ENCODE measurements at places on chromosomes 6 and 20.
A peak's percentile ranks its signal among the peaks of the same experiment; 100 is the strongest.

DNA sequence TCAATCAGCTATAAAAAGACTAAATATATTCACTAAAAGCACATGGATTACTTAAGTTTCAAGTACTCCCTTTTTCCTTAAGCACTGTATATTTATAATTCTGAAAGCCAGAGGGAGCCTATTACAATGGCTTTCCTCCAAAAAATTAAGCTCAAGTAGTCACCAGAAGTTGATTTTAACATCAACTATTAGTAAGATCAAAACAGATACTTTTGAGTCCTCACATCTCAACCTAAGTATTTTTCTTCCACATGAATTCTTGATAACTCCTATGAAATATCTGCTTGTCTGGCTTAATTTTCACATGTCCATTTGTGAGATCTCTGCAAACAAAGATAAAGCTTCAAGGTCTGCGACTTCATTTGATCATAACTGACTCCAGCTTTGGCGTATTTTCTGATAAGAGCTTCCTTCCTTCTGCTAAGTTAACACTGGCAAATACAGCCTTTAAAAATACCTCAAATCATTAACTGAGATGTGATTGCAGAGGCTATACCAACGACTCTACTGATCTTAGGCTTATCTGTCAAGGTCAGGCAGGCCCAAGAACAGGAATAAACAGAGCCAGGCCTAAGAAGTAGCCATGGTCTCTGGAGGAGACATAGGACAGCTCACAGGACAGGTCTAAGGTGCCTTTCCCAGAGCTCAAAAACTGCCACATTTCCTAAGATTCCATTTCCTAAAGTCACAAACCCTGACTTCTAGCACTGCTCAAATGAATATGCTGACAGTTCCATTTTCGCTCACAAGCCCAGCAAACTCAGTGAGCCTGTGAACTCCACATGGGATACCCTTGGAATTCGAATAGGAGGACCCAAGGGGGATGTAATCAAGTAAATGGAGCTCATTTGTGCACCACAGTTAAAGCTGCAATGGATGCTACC, 10.0 kb downstream of the SNX5 start:
- no peak for DNase-seq

- DNase-seq: no peak
Observed at GRCh38 chr20:19451923-19452295, 239.5 kb downstream of the SLC24A3 start.

DNA sequence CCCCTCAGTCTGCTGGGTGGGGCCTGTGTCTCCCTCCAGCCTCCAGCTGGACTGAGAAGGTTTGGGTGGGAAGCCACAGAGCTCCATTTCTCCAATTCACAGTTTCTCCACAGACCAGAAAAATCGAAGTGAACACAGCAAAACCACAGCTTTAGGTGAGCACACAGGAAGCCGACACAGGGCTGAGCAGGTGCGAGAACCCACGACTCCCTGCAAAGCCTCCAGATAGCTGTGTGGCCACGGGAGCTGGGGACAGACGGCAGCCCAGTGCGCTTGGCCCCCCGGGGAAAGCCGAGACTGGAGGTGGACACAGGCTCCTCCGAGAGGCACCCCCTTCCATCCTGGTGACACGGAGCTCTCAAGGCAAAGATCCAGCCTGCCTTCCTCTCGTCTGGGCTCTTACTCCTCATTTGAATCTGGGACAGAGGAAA, 29.0 kb upstream of the MPC1 start:
- peak; percentile 50 for DNase-seq

GRCh38 chr20:309841-310644, 12.7 kb downstream of the ZCCHC3 start:
- DNase-seq: peak; percentile 74

- no peak for DNase-seq
Observed at GRCh38 chr20:49945701-49946477, 9.7 kb downstream of the RNF114 start.

- DNase-seq: no peak
Observed at GRCh38 chr6:34969662-34970265, 80.7 kb downstream of the ANKS1A start.

GRCh38 chr20:14959506-14960475, 622.4 kb upstream of the FLRT3 start:
- DNase-seq: no peak

- no peak for DNase-seq
Observed at GRCh38 chr20:409697-410559, 1.8 kb downstream of the RBCK1 start.

DNA sequence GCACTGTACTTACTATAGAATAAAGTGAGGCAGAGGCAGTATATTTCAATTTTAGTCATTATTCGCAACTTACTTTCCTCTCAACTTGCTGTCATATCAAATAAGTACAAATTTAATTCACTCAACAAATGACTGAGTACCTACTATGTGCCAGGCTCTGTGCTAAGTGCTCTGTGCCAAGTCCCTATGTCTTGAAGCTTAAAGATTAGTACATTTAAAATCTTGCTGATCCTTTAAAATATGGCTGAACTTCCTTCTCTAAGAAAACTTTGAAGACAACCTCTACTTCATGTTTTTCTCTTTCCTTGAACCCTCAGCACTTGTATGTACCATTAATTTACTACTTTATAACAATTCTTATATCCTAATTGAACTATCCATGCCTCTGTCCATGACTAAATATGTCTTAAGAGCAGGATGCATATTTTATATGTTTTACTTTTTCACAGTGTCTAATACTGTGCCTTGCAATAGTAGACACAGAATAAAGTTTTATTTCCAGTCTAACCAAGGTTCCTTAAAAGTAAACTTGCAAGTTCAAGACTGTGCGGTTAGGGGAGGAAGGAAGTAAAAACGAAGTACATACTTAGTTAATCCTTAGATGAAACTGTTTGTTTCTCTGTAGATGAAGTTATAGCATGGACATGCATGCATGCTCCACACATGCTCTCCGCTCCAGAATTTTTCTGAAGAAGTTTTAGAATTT, 10.0 kb upstream of the LATS1 start:
- DNase-seq: no peak

- DNase-seq: no peak
Observed at GRCh38 chr20:24648919-24649318, 179.5 kb downstream of the SYNDIG1 start.

- no peak for DNase-seq
Observed at GRCh38 chr6:13919861-13920260, 4.9 kb upstream of the RNF182 start.

DNA sequence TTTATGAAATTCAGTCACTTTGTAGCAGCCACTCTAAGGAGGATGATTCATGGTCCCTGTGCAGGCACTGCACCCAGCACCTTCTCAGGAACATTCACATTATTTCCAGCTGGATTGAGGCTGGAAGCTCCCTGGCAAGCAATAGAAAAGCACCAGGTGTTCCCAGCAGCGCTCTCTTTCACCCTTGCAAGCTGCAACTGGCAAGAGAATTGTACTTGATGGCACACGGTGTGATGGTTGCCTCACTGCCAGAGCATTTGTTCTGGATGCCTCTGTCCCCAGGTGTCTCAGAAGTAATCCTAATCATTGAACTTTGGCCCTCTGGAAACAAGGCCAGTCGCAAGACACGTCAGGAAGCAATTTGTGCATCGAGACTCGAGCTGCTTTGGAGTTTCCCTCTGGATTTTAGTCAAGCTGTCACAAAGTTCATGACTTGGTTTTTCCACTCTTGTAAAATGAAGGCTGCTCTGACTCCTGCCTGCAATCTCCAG, 24.9 kb upstream of the PHACTR2 start:
- no peak for DNase-seq

DNA sequence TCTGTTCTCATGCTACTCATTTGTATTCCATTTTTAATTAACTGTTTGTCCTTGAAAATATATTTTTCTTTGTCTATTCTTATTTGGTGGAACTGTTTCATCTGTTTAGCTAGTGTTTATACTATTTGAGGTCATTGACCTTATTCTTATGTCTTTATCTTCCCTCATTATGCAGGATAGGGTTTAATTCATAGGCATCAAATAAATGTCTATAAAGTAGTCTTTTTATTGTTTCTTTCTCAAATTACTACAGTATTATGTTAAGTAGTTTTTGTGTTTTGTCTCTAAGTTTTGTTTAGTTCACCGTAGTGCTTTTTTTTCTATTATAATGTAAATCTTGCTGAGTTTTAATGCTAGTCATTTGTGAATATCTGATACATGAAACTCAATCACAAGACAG, 19.0 kb downstream of the TIAM2 start:
- DNase-seq: no peak

GRCh38 chr6:32974541-32975308, 6.3 kb downstream of the BRD2 start:
- no peak for DNase-seq

GRCh38 chr6:96781557-96781956, 55.7 kb downstream of the GPR63 start:
- DNase-seq: no peak

GRCh38 chr6:157096522-157096921, 226.8 kb downstream of the TMEM242 start:
- DNase-seq: no peak

GRCh38 chr6:126724821-126725220, 384.9 kb downstream of the CENPW start:
- DNase-seq: no peak

- no peak for DNase-seq
Observed at GRCh38 chr20:34632870-34633452, 43.9 kb downstream of the PIGU start.

DNA sequence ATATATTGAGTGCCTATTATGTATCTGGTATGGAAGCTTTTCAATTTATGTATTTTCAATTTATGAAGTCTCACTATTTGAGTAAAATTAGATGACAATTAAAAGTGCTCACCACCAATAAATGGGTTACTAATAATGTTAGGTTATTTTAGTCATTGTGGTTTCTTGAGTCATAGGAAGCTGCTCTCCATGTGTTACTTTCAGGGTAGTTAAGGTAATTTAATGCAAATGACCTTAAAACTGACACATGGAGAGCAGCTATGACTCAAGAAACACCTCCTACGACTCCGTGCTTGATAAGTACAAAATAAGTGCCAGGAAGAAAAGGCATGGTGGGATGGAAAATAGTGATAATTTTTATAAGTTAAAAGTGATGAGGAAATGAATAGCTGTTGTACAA, 16.5 kb upstream of the TINAG start:
- no peak for DNase-seq

- no peak for DNase-seq
Observed at GRCh38 chr6:29919506-29920445, 22.6 kb upstream of the HLA-A start.

DNA sequence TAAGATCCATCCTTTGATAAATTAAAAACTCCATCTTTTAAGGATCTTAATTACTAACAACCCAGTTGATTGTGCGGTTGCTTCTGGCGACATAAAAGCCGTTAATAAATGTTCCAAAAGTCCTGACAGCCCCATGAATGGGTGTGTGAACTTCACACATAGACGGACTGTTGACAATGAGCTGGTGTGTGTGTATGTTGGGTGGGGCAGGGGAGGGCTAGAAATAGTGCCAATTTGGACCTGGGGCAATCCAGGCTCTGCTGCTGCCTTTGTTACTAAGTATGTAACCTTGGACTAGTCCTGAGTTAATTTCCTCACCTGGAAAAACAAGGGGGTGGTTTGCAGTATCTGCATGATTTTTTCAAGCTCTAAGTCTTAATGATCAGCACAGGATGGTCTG, 4.2 kb downstream of the MAS1 start:
- DNase-seq: no peak

DNA sequence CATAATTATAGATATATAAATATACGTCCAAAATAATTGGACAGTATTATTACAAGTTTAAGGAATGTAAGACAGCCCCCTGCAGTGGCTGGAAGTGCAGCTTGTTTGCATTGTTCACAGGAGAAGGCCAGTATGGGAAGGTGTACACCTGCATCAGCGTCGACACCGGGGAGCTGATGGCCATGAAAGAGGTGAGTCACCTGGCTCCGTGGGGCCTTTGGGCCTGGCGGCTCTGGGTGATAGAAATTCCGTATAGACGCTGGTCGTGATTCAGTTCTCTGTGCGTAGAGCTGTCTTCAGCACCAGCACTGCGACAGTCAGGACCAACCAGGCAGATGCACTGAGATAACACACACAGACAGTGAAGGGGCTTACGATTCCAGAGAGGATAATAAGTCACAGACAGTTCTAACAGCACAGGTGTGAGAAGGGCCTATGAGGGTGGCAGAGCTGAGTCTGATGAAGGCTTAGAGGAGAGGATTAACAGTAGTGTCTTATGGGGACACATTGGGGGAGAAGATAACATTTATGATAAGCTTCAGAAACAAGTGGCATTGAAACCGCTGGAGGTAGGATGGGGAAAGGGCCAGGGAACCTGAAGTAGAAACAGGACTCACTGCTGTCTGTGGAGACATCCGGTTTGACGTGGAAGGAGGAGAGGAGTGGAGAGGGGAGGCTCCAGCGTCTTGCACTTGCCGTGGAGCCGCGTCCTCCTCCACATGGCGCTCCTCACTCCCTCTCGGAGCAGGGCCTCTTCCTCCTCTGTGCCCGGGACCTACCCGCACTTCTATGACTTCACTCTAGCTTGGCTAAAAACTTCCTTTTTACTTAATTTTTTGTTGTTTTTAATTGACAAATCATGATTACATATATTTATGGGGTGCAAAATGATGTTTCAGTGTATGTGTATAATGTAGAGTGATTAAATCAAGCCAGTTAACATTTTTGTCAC, 116.5 kb downstream of the MAP3K4 start:
- DNase-seq: no peak

All from CD4-positive, alpha-beta T cell treated with Interleukin-15 for 4 hours (primary cell).